ENCODE measurements at places on chromosomes 3 and 15. TPM values are rescaled to one million over a fixed set of nuclear protein-coding genes. Genes with fewer than 3 reads are reported as not detected.

The MNS1 gene
- 2.9 TPM for total RNA-seq

The DLEC1 gene
- 0.25 TPM for total RNA-seq

DNA sequence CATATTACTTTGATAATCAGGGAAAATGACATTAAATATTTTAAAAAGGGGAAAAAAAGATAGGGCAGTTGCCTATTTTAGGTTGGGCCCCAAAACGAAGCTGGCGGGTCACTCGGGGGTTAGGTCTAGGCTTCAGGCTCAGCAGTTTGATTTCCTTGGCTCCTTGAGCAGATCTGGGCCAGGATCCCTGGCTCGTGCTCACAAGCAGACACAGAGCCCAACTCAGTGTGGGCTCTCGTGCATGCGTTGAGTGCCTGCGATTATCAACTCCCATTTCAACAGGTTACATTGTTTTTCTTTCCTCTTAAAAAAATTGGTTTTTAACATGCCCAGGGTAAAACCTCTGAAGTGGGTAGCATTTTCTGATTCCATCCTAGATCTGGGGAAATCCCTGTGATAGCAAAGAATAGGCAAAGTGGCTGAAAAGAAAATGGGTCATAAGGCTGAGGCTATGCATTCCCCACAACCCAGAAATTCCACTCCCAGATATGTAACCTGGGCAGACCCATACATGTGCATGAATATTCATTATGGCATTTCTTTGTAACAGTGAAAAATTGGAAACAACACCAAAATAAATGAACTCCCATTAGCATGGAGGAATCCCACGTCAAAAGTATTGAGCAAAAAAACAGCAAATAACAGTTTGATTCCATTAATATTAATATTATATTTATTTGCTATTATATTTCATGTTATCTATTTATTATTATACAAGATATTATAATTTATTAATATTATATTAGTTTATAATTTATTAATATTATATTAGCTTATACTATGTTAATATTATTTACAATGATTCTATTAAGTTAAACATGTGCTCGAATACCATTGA lies 27.8 kb downstream of the FAM43A start:
- H3K4me3 ChIP-seq: no peak overlapping the region
- H3K27ac ChIP-seq: no peak overlapping the region
- H3K4me1 ChIP-seq: peaks cover 8% of the 10 kb centered on the region
- no peaks in the 10 kb centered on the region for H3K27me3 ChIP-seq
- H3K36me3 ChIP-seq: no peaks in the 10 kb centered on the region
- DNase-seq: no peak

DNA sequence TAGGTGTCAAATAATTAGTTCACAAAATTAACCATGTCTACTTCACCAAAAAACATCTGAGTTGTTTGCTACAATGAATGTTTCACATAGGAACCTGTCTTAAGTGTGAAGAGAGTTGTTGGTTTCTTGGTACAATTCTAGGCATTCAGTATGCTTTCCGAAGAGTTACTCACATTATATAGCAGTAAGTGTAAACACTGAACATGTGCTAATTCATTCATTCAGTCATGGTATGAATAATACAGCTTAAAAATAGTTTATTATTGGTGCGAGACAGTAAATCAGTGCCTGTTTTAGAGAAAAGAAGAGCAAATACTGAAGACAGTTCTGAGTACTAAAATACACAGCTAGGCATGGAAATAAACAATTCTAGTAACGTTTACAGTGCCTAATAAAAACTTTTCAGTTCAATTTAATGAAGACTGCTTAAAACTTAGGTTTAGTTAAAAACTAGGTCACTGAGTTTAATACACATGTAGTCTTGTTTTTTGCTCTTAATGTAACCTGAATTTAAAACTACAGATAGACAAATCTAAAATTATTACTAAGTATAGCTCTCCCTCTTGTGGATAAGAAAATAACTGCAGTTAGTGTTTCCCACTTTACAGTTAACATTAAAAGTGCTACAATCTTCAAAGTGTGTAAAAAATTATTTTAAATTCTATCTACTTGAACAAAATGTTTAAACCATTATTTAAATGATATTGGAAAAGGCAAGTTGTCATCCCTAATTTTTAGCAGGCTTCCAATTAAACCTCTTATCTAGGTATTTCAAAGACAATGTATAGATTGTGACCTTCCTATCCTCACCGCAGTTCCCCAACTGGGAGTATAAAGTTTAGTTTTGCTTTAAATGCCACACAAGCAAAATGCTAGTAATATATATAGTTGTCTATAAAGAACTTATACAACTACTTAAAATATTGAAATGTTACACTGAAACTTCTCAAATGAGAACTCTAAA lies 20.1 kb upstream of the ZCWPW2 start:
- H3K27ac ChIP-seq: no peak overlapping the region
- H3K36me3 ChIP-seq: peaks cover 35% of the 10 kb centered on the region
- no peak overlapping the region for H3K4me3 ChIP-seq
- no peak for DNase-seq
- no peaks in the 10 kb centered on the region for H3K4me1 ChIP-seq
- no peaks in the 10 kb centered on the region for H3K27me3 ChIP-seq

- no peaks in the 10 kb centered on the region for H3K4me1 ChIP-seq
- no peak overlapping the region for H3K27ac ChIP-seq
- H3K36me3 ChIP-seq: peaks cover 17% of the 10 kb centered on the region
- H3K27me3 ChIP-seq: no peaks in the 10 kb centered on the region
- no peak for DNase-seq
These were observed 11.9 kb downstream of the CPOX start for GRCh38 chr3:98581474-98581873.

The IQGAP1 gene
- total RNA-seq: 261 TPM

- no peaks in the 10 kb centered on the region for H3K27me3 ChIP-seq
- no peaks in the 10 kb centered on the region for H3K36me3 ChIP-seq
- DNase-seq: no peak
- H3K27ac ChIP-seq: no peak overlapping the region
- no peaks in the 10 kb centered on the region for H3K4me1 ChIP-seq
These were observed 32.9 kb downstream of the SPSB4 start for GRCh38 chr3:141083836-141084649.

The MAP1A gene
- total RNA-seq: 16.9 TPM

The A4GNT gene
- total RNA-seq: not detected

DNA sequence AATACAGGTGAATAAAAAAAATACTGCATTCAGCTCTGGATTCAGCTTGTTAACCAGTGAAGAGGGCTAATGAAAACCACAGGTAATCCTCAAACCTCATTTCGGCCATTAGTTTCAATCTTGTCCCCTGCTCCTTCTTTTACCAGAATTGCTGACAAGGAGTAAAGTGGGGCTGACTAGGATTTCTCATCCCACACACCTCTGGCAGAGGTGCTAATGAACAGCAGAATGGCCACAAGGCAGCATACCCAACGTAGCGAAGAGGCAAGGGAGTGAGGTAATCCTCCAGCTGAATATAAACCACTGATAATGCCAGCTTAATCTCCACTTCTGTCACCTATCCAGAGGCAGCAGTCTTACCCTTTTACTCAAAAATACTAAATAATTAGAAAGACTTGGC lies 248.8 kb upstream of the CDIN1 start:
- no peaks in the 10 kb centered on the region for H3K4me1 ChIP-seq
- no peak for DNase-seq
- H3K27ac ChIP-seq: no peak overlapping the region
- no peaks in the 10 kb centered on the region for H3K36me3 ChIP-seq

The CHL1 gene
- total RNA-seq: 25.8 TPM

DNA sequence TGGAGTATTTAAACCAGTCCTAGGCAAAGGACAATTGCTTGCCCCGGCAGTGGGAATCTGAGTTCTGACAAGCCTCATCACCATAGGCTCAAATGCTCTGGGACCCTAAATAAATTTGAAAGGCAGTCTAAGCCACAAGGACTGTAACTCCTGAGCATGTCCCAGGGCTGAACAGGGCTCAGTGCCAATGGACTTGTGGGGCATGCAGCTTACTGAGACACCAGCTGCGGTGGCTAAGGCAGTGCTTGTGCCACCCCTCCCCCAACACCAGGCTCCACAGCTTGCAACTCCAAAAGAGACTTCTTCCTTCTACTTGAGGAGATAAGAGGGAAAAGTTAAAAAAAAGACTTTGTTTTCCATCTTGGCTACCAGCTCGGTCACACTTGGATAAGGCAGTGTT lies 289.7 kb upstream of the DCBLD2 start:
- no peak overlapping the region for H3K4me3 ChIP-seq
- H3K4me1 ChIP-seq: no peaks in the 10 kb centered on the region
- no peaks in the 10 kb centered on the region for H3K27me3 ChIP-seq
- H3K36me3 ChIP-seq: no peaks in the 10 kb centered on the region
- DNase-seq: no peak
- no peak overlapping the region for H3K27ac ChIP-seq

GRCh38 chr15:71679793-71680353 lies 130.5 kb upstream of the NR2E3 start:
- H3K4me1 ChIP-seq: peaks cover 60% of the 10 kb centered on the region
- H3K4me3 ChIP-seq: no peak overlapping the region
- no peak for DNase-seq
- no peaks in the 10 kb centered on the region for H3K36me3 ChIP-seq

DNA sequence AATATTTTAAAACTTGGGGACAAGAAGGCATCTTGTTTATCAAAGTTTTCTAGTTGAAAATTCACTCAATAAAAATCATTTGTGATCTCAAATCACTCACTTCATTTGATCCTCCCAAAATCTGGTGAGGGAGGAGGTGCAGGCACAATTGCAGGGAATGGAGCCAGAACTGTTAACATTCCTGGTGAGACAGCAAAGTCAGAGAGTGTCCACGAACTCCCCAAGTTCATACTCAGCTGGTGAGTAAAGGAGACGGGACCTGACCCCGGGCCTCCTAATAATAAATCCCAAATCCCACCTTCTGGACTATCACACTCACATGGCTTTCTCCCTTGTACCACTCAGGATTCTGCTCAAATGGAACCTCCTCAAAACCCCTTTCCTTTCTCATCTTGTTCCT lies 252.3 kb upstream of the LRTM1 start:
- H3K27ac ChIP-seq: no peak overlapping the region
- no peak for DNase-seq
- no peaks in the 10 kb centered on the region for H3K36me3 ChIP-seq
- H3K4me3 ChIP-seq: no peak overlapping the region
- H3K27me3 ChIP-seq: no peaks in the 10 kb centered on the region
- no peaks in the 10 kb centered on the region for H3K4me1 ChIP-seq

- H3K4me1 ChIP-seq: peaks cover 54% of the 10 kb centered on the region
- no peak overlapping the region for H3K27ac ChIP-seq
- no peaks in the 10 kb centered on the region for H3K36me3 ChIP-seq
- DNase-seq: no peak
These were observed 70.0 kb downstream of the MITF start for GRCh38 chr3:69809076-69809835.

The UQCC5 gene
- total RNA-seq: 1.2 TPM
